ENCODE measurements at places on chromosomes 1 and 21. TPM values are rescaled to one million over a fixed set of nuclear protein-coding genes. Genes with fewer than 3 reads are reported as not detected.

Gene CD5L
- 0.77 TPM for total RNA-seq

Gene NPL
- 2.5 TPM for total RNA-seq

Gene ADAM30
- not detected for total RNA-seq

- peaks cover 31% of the 10 kb centered on the region for H3K4me1 ChIP-seq
- no peaks in the 10 kb centered on the region for H3K27me3 ChIP-seq
- no peaks in the 10 kb centered on the region for H3K36me3 ChIP-seq
These were observed 1.3 kb upstream of the ATP1A1 start for GRCh38 chr1:116371752-116372151.

DNA sequence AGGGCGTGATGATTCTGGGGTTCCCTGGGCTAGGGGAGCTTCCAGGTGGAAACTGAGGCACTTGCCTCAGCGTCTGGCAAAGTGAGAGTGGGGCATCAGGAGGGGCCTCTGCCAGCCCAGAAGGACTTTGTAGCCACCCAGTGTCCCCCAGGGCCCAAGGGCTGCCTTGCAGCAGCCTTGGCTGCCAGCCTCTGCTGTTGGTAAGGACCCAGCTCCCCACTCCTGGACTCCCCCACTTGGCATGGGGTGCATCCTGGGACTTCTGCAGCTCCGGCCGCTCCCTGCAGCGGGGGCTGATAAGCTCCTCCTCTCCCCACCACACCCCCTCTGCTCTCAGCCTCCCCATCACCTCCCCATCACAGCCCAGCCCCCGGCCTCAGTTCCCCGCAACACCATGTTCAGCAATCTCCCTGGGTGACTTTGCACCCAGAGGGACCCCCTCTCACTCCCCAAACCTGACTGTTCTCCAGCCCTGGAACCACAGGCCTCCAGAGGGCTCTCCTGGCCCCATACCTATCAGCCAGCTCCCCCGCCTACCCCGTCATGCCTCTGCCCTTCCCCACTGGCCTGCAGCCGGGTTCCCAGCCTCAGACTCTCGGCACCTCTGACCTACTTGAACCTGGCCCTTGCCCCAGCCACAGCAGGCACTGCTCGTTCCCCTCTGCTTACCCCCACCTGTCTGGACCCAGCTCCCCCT lies 113.0 kb downstream of the CRYAA start:
- peak; percentile 17 for DNase-seq
- no peak overlapping the region for H3K27ac ChIP-seq
- H3K4me1 ChIP-seq, result peaks cover 16% of the 10 kb centered on the region
- H3K27me3 ChIP-seq, result no peaks in the 10 kb centered on the region
- H3K4me3 ChIP-seq, result no peak overlapping the region
- no peaks in the 10 kb centered on the region for H3K36me3 ChIP-seq

DNA sequence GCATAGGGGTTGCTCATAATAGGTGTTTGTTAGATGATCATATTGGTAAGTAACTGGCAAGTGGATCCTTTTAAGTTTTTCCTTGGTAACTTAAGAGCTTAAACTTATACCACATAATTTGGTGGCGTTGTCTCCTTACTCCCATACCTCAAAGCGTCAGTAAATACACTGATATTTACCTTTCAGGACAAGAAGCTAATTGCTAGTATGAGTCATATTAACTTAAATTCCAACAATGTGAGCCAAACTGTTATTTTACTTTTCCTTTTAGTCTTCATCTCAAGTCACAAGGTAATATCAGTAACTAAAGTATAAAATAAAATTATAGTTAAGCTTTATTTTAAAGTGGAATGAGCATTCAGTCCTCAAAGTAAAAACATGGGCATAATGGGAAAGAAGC lies 9.0 kb upstream of the SH3GLB1 start:
- no peaks in the 10 kb centered on the region for H3K27me3 ChIP-seq
- DNase-seq, result no peak
- H3K4me3 ChIP-seq, result no peak overlapping the region

DNA sequence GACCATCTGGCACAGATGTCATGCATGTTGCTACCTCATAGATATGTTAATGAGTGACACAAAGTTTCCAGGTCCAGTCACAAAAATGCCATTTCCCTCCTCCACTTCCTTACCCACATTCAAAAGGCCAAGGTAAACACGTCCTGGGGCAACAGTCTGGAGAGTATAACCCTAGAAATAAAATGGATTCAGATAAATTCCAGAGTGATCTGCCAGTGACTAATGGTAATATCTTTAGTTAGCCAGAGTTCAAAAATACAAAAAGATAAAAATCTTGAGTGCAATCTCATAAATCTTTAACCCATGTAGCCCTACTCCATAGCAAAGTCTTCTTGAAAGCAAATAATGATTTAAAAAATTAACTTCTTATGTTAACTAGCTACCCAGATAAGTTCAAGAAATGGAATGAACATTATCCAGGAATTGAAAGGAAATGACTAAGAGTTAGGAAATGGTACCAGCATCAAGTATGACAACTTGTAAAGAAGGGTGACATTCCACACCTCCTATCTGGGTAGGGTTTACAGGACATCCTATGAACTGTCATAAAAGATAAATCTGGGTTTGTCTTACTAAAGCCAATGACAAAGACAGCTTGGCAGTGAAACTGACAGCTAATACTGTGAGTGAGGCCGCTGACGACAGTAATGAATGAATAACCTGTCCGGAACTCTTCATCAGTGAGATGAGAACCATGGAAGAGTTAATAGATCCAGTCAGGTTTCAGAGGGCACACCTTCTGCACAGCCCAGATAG lies 18.1 kb downstream of the RGS2 start:
- no peak overlapping the region for H3K4me3 ChIP-seq
- H3K4me1 ChIP-seq, result no peaks in the 10 kb centered on the region
- no peak for DNase-seq
- no peaks in the 10 kb centered on the region for H3K36me3 ChIP-seq
- H3K27me3 ChIP-seq, result no peaks in the 10 kb centered on the region

Measured in heart left ventricle (tissue), 16 donors.